ENCODE measurements at places on chromosomes 5 and 9.

DNA sequence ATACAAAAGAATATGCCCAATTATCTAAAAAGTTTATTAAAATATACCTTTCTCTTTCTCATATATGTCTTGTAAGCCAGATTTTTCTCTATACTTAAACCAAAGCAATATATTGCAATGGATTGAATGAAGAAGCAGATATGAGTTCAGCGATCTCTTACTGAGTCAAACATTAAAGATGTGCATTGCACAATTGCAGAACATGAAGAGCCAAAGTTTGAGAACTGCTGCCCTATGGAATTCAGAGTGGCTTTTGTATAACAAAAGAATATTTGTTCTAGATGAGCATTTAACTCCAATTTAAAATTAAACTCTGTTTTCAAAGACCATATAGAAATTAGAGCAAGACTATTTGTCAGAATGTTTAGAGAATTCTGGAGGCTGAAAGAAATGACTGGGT is 519.0 kb upstream of the DAB2 start:
- no peak for DNase-seq

DNA sequence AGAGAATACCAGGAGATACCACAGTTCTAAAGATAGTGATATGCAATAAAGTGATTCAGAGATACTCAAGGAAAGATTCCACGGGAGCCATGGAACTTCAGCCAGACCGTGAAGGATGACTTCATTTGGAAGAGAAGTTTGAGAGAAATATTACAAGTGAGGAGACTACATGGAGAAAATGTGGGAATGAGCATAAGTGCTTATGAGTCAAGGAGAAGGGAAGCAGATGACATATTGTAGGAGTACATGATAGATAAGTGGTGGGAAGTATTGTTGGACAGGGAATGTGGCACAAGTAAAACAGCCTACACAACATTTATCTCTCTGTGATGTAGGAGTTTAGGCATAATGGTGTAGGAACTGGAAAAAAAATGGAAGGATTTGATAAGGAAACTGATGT is 122.1 kb upstream of the FBXL17 start:
- DNase-seq = no peak

DNA sequence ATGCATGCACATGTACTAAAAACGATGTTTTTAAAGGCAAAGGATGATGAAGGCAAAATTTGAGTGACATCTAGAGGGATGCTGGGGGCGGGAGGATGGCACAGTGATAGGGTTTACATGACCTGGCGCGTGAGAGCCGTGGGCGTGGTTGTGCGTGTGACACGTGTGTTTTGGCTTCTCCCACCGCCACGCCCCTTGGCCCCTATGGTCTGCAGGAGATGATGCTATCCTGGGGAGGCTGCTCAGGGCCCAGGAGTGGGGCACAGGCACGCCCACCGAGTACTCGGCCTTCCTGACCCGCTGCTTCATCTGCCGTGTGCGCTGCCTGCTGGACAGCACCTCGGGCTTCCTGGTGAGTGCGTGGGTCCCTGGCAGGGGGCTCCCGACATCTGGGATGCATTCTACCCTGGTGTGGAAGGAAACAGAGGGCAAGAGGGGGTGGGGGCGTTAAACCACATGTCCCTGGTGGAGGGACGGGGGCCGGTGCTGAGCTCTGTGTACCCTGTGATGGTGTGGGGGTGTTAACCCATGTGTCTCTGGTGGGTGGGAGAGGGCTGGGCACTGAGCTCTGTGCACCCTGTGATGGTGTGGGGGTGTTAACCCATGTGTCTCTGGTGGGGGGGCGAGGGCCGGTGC is 19.2 kb upstream of the EXOC3 start:
- DNase-seq = no peak

DNA sequence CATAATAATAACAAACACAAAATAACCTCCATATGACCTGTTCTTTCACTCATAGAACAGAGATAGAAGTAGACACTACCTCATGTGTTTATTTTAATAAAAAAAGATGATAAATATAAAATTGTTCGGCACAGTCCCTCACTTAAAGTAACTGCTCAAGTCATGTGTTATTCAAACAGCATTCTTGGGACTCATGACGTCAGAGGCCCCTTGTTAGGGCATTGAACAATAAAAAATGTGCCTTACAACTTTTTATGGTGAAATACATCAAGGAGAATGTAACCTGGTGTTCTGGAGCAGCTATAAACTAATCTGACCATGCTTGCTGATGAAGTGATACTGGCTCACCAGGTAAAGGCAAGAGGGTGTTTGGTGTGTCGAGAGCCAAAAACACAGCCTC is 12.2 kb upstream of the NDFIP1 start:
- no peak for DNase-seq

DNA sequence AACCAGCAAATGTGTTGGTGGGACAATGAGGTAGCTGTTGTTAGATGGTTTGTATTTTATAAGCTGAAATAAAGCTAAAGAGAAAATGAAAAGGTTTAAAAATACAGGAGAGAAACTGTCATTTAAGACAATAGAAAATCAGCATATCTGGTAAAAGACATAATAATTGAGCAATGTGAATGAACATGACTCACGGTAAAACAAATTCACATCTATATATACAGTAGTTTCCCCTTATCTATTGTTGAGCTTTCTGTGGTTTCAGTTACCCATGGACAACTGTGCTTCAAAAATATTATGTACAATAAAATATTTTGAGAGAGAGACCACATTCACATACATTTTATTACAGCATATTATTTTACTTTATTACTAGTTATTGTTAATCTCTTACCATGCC is 1649.8 kb downstream of the EFNA5 start:
- peak; percentile 20 for DNase-seq

DNA sequence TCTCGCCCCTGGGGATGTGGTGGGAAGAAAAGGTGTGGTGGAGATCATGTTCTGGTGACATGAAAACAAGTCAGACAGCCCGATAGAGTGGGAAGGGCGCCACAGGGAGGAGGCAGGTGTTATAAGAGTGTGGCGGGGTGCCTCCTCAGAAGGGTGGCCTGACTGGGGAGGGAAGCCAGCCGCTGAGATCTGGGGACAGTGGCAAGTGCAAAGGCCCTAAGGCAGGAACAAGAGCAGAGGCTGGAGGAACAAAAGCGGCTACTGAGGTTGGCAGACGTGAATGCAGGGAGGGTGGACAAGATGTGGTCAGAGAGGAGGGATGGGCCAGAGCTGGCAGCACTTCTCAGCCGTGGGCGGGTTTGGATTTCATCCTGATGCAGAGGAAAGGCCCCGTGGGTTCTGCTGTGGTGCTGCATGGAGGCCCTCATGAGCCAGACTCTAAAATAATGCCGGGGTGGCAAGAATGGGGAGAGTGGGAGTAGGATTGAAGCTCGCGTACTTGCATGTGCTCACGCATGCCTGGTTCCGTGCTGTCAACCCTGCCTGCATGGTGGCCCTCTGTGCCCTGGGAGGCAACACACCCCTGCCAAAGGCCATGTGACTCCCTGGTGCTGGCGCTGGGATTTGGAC is 89.2 kb downstream of the MVB12B start:
- DNase-seq = no peak

DNA sequence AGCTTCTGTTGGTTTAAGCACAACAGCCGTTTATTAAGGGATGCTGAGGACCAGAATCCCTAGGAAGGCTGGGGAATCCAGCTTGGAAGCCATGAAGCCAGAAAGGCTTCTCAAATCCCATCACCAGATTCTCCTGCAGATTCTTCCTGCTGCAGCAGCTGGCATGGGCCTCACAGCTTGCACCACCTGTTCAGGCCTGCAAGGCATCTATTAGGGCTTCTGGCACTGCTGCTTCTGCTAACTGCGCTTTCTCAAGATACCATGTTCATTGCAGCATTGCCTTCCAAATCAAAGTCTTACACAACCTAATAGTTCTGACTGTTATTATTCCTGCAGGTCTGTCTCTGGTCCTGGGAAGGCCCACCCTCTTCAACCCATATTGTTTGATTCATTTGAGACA is 51.2 kb upstream of the ZNF366 start:
- DNase-seq = no peak

- peak; percentile 38 for DNase-seq
Measured at GRCh38 chr5:424301-425110, 18.5 kb upstream of the EXOC3 start.

DNA sequence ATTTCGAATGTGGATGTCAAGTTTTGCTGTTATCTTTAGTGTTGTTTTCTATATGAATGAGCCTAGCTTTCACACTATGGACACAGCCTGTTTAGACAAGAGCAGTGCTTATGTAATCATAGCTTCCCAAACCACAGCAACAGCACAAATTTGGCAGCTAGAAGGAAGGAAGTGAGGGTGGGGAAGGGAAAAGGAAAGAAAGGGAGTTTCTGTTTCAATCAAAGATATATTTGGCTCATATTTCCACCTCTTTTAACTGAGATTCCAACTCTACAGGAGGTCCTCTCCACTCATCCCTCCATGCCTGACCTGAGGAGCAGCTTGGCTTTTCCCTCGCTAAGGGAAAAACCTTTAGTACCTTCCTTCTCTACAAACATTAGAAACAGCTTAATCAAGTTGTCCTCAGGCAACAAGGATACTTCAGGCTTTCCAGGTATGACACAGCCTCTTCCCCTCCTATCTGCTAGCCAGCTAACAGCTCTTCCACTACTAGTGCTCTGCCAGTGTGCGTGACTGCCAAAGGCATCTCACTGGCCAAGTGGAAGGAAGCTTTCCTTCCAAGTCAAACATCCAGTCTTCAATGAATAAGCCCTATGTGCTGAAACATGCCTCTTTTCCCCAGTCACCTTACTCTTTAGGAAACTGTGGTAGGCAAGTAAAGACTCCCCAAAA is 268.6 kb upstream of the PTGER4 start:
- DNase-seq = peak; percentile 22

DNA sequence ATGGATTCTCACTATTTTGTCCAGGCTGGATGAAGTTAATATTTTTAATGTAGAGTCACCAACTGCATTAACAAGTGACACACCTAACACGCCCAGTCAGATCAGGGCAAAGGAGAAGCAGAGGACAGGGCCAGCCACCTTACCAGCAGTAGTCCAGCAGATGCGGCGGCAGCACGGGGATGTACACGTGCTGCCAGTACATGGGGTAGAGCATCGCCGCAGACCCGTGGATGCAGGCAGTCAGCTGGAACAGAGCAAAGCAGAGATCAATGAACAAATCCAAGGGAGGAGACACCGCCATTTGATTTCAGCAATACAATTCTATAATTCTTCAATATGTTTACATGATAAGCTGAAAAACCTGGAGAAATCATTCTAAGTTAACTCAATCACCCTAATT is 274.2 kb downstream of the CRB2 start:
- DNase-seq = no peak

GRCh38 chr9:88291856-88292255 is 96.4 kb upstream of the SPIN1 start:
- no peak for DNase-seq

- DNase-seq = no peak
Measured at GRCh38 chr9:133112663-133113026, 8.4 kb downstream of the RALGDS start.

DNA sequence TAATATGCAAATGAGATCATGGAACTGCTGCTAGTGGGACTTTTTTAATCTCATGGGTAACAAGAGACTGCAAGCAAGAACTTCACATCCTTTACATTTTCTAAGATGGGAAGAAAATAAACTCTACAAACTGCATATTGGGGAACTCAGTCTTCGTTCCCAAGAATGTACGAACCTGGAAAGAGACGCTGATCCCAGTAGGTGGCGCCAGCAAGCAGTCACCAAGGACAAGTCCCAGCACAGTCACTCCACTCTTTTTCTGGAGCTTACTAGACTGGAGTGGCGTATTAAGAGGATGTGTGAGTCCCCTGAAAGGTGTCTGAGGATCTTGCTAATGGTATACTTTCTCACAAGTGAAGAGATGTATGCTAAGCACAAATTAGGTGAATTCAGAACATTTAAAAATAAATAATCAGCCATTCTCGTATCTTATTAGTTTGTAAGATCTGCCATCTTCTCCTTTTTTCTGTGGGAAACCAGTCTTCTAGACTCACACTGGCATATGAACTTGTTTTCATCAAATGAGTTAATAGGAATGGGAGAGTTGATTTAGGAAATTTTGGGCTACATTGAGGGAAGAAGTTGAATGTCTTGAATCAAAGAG is 16.0 kb upstream of the PUM3 start:
- peak; percentile 38 for DNase-seq

GRCh38 chr5:91058575-91058974 is 324.5 kb downstream of the ARRDC3 start:
- DNase-seq = no peak

GRCh38 chr5:180302256-180302655 is 10.4 kb upstream of the MAPK9 start:
- DNase-seq = no peak

- DNase-seq = peak; percentile 64
Measured at GRCh38 chr9:130912932-130913598, 16.5 kb upstream of the QRFP start.

DNA sequence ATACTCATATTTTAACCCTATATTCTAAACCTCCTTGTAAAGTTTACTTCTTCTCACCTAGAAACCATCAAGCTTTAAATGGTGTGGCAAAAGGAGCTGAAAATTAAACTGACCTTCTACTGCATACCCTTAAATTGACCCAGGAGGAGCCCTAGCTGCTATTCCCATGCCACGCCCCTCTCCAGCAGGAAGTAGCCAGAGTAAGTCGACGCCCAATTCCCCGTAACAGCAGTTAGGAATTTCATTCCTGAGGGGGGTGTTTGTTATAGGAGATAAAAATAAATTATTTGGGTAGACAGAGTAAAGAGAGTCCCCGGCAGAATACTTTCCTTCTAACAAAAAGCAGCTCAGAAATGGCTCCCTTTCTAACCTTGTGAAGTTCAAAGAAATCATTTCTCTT is 111.8 kb upstream of the FAM174A start:
- DNase-seq = no peak

GRCh38 chr9:23621924-23622323 is 204.1 kb downstream of the ELAVL2 start:
- DNase-seq = no peak

DNA sequence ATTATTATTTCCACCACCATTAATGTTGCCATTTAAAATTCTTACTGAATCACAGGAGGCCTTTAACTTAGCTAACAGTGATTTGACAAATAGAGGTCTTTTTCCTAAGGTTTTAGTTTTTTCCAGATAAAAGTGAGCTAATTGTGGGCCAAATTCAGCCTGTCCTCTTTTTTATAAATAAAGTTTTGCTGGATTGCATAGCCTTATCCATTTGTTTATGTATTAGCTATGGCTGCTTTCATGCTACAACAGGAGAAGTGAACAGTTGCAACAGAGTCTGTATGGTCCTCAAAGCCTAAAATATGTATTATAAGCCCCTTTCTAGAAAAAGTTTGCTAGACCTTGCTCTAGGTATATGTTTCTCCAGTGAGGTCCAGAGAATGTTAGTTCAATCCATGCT is 172.4 kb downstream of the GDNF start:
- DNase-seq = no peak

- no peak for DNase-seq
Measured at GRCh38 chr9:81423589-81424326, 265.6 kb downstream of the TLE1 start.

DNA sequence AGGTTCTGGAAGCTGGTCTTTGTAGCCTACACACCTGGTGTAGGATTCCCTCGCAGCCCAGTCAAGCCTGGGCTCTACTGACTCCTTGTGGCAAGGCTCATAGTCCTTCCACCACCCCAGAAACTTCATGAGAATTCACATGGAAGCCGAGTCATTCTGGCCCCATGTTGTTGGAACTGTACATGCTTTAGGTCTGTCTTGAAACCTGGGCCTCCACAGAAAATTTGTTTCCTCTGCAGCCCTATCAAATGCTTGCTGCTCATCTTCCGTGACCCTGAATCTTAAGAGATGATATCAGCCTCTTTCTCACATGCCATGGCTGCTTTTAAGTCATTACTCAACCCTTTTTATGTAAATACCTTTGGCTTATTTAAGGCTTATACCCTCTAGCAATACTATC is 113.4 kb upstream of the GRHPR start:
- no peak for DNase-seq

Measured in astrocyte (in vitro differentiated cells and primary cell).